ENCODE measurements at places on chromosomes 7 and 10.

DNA sequence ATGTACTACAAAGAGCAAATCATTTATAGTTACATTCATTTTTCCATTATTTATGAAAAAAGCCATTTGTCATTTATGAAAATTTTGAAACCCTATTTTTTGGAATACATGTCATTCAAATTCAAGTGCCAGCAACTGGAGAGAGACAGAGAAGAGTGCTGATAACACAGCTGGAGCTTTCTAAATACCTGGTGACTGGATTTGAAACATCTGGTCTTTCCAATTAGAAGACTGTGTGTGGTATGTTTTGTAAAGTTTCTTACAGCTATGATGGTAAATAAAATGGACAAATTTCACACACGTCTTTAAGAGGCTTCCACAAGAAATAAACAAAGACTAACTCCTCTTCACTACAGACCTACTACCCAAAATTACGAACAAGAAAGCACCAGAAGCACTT is 56.8 kb downstream of the CHCHD3 start:
- DNase-seq, result no peak

GRCh38 chr7:49774459-49775064 is 1.1 kb downstream of the VWC2 start:
- DNase-seq, result no peak

DNA sequence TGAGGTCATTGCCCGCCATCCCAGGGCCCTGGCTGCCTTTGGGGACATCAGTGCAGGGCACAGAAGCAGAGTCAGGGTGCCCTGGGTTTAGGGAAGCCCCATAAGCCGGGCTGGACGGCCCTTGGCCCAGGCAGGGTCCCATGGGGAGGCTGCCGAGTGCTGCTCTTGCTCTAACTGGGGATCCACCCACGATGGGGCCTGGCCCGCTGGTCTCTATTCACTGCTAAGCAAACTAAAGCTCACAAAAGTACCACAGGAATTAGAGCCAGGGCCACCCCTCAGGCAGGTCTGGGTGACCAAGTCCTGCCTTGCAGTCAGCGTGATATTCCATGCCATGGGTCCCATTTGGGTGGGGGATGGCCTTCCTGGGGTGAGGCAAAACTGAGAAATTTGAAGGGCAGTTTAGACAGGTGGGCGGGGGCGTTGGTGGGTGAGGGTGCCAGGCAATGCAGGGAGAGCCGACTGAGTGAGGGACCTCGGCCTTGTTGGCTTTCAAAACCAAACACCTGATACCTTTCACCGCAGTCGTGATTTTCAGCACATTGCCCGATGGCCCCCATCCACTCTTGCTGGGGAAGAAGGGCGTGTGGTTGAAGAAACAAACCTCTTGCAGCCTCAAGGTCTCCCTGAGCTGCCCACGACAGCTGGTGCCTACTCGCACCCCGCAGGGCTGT is 92.8 kb upstream of the PPIF start:
- no peak for DNase-seq

GRCh38 chr10:43046288-43046991 is 30.4 kb upstream of the RET start:
- peak; percentile 6 for DNase-seq

GRCh38 chr10:12701696-12702095 is 299.8 kb downstream of the CCDC3 start:
- DNase-seq, result no peak

GRCh38 chr7:86786376-86786775 is 142.7 kb downstream of the GRM3 start:
- DNase-seq, result no peak

Measured in HAP-1 (cell line).